ENCODE measurements at places on chromosomes 4 and X.

DNA sequence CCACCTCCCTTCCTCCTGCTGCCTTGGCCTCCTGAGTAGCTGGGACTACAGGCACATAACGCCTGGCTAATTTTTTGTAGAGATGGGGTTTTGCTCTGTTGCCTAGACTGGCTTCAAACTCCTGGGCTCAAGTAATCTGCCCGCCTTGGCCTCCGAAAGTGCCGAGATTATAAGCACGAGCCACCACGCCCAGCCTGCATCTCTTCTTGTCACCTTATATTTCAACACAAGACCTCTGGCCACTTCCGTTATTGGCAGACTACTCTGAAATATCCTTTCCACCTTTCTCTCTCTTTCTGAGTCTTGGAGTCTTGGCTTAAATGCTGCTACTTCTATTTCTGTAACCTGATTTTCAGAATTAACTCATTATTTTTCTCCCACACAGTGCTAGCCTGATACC lies 5.6 kb downstream of the KIAA0232 start:
- DNase-seq = no peak

DNA sequence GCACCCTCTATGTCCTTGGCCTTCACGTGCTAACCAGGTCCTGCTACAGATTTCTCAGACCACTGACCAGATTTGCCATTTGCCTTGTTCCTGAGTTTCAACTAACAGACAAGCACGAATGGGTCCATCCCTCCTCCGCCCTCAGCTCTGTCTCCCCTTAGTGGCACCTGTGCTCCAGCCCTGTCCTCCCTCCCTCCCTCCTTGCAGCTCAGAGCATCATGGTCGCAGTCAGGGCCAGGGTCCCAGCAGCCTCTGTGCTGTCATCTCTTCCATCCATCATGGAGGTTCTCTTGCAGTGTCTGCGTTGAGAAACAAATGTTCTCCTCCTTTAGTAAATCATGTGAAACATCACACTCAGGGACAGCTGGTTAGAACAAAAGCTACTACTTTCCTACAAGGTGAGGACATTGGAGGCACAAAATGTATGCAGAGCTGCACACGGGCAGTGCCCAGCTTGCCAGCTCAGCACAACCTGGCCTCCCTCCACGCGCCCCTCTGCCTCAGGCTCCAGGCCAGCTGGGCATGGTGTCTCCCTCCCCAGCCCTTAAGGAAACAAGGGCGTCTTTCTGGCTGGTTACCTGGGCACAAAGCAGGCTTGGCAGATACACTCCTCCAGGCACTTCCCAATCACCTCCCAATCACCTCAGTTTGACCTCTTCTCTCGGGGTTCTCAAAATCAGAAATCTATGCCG lies 79.5 kb upstream of the ATP6AP2 start:
- DNase-seq = no peak

DNA sequence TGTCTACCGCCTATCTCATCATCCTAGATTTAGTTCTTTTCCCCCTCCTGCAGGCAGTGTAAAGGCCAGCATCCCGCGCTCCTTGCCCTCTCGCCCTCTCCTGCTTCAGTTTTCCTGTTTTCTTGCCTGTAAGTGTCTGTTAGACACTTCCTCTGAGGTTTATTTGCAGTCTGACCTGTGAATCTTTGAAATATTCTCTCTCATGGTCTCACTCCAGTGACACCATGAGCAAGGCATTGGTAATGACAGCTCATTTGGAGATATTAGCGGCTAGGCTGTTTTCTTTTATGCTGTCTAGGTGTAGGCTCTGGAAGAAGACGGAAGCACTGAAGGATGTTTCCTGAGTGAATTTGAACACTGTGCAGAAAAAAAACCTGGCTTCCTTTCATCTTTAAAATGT lies 179.6 kb downstream of the KDR start:
- no peak for DNase-seq

- no peak for DNase-seq
Measured at GRCh38 chr4:150679018-150679764, 97.2 kb downstream of the MAB21L2 start.

DNA sequence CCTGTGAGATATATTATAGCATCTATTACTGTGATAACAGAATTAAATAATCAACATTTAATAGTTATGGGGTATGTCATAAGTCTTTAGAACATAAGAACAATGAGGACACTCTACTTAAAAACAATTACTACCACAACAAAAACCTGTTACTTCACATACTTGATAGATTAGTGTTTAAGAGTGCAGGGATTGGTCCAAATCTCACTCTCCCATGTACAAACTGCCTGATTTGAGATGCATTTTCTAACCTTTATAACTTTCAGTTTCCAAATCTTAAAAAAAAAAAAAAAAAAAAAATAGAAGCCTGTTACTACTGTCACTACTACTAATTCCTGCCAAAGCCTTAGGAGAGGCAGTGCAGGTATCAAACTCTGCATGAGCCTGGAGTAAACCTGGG lies 5.6 kb downstream of the PCDH18 start:
- no peak for DNase-seq

Data from activated T-cell treated with anti-CD3 and anti-CD28 coated beads for 4 hours (primary cell).